Activated CD4-positive, alpha-beta T cell treated with anti-CD3 and anti-CD28 coated beads, Interleukin-2, amount 50 U/mL, for 48 hours (primary cell): ENCODE measurements at places on chromosomes 1 and 21.

GRCh38 chr21:46323710-46324389 lies at the start of the genes C21orf58 and PCNT:
Gene C21orf58 (minus strand): TSS chr21:46323870. CDS start chr21:46322738, 1,132 bp downstream.
Gene PCNT (plus strand): TSS chr21:46324156. CDS start chr21:46324229, 73 bp downstream.
- DNase-seq: peak; percentile 97

- DNase-seq: no peak
Observed at GRCh38 chr1:109788695-109789521, 25.2 kb upstream of the EPS8L3 start.

DNA sequence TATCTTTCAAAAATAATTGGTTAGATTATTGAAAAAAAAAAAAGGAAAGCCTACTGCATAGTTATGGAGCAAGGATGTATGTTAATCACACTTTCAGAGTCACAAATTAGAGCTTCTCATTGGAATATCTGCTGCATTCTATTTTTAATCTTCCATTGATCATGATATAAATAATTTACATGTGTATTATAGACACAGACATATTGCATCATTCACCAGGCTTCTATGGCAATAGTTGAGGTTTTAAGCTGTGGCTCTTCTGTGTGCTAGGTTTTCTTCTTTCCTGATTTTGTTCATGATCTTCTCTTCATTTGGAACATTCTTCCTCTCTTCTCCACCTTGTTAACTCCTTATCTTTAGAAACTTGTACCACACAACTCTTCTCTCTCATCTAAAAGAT lies 123.2 kb upstream of the HMCN1 start:
- DNase-seq: no peak

GRCh38 chr1:223137455-223138085 lies 5.5 kb downstream of the TLR5 start:
- DNase-seq: no peak

DNA sequence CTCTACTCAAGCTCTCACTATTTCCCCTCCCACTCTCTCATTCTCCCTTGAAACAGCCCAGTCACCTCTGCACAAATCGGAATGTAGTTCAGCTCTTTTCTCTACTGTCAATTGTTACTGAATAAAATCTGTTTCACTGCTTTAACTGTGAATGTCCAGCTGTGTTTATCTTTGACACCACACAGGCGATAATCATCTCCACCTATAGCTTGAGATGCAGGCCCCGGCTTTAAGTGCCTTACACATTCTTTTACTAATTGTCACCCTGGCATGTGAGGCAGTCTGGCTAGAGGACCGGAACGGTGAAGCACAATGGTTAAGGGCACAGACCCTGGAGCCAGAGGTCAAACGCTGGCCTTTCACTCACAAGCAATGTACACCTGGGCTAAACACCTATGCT lies 122.8 kb upstream of the C8B start:
- no peak for DNase-seq

DNA sequence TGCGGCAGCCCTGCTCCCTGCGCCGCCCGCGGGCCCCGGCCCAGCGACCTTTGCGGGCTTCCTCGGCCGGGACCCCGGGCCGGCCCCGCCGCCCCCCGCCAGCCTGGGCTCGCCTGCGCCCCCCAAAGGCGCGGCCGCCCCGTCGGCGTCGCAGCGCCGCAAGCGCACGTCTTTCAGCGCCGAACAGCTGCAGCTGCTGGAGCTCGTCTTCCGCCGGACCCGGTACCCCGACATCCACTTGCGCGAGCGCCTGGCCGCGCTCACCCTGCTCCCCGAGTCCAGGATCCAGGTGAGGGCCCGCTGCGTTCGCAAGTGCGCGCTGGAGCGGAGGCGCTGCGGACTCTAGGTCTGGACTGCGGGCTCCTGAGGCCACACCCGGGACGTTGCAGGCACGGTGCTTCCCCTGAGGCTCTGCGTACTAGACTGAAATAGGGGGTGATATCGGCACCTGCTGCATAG lies 351 bp downstream of the MIXL1 start:
- peak; percentile 26 for DNase-seq

DNA sequence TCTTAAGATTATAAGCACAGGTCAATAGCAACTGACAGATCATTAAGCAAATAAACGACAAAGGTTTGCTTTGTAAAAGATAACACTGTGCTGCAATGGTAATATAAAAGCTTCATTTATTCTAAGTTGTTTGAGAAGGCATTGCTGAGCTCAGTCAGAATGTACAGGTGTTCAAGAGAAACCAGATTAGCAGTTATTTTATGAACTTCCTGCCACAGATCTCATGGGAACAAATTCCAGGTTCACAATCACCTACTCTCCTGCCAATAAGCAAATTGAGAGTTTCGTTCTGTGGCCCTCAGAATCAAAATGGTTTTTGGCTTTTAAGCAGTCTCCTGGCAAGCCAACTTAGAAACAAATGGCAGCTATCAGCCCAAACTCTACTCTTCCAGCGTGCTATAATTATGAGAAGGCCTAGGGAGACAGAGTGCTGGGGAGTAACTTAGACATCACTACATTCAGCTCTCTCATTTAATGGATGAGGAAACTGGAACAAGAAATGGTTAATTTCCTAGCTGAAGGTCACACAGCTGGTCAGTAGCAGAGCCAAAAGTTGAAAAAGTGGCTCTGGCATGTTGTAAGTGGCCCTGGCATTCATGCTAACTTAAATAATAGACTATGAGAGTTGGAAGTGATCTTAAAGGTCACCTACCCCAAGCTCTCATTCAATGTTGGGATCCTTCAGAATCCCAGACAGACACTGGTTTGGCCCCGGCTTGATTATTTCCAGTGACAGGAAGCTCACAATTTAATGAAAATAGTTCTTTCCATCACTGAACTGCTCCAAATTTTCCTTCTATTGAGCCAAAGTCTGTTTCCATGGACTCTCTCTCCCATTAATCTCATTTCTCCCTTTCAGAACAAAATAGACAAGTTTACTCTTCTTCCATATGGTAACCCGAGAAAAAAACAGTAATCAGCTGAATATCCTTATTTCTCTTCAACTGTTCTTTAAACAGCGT lies 82.6 kb upstream of the EDEM3 start:
- no peak for DNase-seq

DNA sequence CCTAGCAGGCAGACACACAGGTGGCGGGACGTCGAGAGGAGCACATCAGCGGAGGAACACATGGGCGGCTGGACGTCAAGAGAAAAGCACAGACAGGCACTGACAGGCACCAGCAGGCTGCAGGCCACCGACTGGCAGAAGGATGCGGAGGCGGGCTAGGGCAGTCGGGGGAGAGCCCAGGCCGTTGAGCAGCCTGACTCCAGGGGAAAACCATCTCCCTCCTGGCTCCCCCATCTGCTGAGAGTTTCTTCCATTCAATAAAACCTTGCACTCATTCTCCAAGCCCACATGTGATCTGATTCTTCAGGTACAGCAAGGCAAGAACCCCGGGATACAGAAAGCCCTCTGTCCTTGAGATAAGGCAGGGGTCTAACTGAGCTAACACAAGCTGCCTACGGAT lies 25.5 kb downstream of the B3GALT5 start:
- no peak for DNase-seq

DNA sequence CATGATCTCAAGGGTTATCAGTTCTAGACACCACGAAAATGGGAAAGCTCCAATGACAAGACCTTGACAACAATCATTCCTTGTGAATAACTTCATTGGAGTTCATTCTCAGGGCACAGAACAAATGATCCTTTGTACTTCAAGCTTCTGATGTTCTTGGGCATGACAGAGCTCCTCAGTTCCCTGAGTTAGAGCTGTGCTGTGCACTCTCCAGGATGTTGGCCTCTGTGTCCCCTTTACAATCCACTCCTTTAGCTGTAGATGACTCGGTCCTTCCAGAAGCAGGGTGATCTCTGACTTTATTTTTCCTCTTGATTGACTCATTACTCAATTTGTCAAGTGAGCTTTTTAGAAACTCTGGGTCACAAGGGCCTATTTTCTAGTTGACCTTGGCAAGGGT lies 3.9 kb upstream of the FAM78B start:
- no peak for DNase-seq

- DNase-seq: no peak
Observed at GRCh38 chr1:181497870-181498269, 14.6 kb downstream of the CACNA1E start.

GRCh38 chr1:19442154-19443096 lies 42.9 kb downstream of the CAPZB start:
- DNase-seq: no peak

DNA sequence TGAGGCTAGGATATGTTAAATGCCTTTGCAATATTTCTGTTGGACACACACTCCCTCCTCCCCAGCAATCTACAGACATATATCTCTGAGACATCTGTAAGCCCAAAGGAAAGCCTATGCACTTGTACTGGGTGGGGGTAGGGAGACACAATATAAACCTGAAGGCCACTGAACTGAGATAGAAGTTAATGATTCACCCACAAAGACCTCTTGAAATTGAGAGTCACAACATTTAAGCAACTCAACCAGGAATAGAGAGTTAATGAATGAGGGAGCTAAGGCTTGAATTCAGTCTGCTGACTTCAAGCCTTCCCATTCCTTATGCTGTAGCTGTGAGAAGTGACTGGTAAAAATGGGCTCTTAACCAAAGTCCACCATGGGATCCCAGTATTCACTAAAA lies 5.0 kb downstream of the OR10J1 start:
- DNase-seq: no peak

DNA sequence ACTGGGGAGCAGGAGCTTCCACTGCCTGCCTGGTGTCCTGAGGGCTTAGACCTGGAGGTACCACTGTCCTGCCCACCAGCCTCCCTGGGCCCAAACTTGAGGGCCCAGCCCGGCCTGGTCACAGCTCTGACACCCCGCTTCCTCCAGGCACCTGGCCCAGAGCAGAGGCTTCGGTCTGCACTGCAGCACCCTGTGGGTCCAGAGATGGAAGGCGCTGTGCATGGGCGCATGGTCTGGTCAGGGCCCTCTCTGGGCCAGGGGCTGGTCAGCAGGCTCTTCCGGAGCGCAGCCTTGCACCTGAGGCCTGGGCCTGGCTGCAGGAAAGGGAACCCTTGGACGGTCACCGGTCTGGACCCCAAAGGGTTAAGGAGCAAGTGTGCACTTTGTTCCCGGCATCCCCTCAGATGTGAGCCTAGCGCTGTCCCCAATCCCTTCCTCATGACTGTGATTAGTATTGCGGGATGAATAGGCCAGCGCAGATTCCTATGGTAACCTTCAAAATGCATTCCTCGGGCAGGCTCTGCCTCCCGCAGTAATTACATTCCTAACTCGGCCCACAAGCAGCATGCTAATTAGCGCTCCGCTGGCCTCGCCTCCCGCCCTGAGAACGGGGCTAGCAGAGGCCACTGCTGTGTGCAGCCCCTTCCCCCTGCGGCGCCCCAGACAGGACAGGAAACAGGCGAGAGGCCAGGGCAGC lies 36.3 kb downstream of the PRDM16 start:
- DNase-seq: no peak

DNA sequence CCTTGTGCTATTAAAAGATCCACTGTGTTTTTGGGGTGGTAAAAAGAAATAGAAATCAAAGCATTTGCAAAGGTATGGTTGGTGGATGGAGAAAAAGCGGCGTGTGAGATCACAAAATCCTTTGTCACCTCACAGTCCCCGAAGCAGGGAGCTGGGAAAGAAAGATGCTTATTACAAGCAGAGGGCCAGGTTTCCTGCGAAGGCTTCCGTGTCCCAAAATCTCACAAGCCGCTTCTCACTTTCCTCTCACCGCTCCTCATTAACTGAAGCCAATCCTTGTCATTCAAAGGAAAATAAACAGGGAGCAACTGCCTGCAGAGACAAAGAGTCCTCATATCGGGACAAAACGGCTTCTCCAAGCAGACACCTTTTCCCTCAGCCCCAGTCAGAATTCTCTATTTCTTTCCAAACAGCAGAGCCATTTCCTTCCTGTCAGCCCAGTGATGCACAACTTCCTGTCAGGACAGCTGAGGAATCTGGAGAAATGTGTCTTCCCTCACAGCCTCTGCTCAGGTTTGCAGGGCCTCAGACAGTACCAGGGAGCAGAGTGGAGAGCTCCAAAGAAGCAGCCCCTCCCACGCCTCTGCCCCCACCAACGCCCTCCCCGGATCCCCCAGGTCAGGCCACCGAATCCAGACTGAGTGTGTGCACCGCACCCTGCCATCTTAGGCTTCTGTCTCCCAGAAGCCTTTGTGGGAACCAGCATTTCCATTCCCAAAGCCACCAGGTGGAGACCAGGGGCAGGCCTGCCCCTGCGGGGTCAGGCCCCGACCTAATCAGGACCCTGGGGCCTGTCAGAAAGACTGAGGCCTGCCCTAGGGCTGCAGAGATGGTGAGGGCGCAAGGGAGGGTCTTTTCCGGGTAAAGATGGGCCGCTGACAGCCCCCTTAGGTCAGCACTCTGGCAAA lies 29.6 kb downstream of the KCNN3 start:
- DNase-seq: no peak

DNA sequence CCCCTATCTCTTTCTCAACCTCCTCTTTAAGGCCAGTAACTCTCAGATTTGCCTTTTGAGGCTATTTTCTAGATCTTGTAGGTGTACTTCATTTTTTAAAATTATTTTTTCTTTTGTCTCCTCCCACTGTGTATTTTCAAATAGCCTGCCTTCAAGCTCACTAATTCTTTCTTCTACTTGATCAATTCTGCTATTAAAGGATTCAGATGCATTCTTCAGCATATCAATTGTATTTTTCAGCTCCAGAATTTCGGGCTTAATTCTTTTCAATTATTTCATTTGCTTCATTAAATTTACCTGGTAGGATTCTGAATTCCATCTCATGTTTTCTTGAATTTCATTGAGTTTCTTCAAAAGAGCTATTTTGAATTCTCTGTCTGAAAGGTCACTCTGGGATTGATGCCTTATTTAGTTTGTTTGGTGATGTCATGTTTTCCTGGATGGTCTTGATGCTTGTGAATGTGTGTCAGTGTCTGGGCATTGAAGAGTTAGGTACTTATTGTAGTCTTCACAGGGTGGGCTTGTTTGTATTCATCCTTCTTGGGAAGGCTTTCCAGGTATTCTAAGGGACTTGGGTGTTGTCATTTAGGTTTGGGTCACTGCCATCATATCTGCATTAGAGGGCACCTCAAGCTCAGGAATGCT lies 3.6 kb upstream of the HHAT start:
- DNase-seq: no peak

GRCh38 chr21:38567335-38567969 lies 69.2 kb upstream of the ERG start:
- no peak for DNase-seq

- no peak for DNase-seq
Observed at GRCh38 chr21:43892984-43893535, 28.0 kb downstream of the AGPAT3 start.

GRCh38 chr21:31460980-31461379 lies 116.9 kb upstream of the TIAM1 start:
- DNase-seq: no peak
